ENCODE measurements at places on chromosomes 6 and 20. TPM values are rescaled to one million over a fixed set of nuclear protein-coding genes. Genes with fewer than 3 reads are reported as not detected.

DNA sequence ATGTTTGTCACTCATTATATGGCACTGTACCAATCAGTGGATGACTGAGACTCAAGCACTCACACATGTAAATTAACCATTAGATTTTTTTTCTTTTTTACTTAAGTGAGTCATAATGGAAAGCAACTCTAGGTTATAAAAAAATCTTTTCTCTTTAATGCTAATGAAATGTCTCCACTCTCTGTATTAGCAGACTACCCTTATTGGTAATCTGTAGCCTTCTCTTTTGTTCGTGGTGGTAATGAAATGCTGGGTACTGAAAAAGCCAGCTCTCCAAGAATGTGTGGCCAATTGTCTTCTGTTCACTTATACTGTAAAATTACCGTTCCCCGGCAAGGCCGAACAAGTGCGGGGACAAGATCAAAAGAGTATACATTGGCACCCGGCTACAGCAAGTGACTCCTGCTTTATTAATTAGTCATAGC, 69.0 kb downstream of the AFG1L start:
- peaks cover 3% of the 10 kb centered on the region for H3K4me1 ChIP-seq
- DNase-seq: no peak
- no peak overlapping the region for H3K27ac ChIP-seq
- no peak overlapping the region for H3K4me3 ChIP-seq

EIF6 gene
- total RNA-seq: 132 TPM

- peaks cover 71% of the 10 kb centered on the region for H3K4me1 ChIP-seq
- peaks cover 36% of the 10 kb centered on the region for H3K36me3 ChIP-seq
- peak; percentile 78 for DNase-seq
- peak overlapping the region; percentile 93 for H3K4me3 ChIP-seq
Measured at GRCh38 chr6:154247119-154247861, 109.3 kb downstream of the IPCEF1 start.

HCRTR2 gene
- total RNA-seq: not detected

- peaks cover 3% of the 10 kb centered on the region for H3K27me3 ChIP-seq
- no peak for DNase-seq
- H3K4me1 ChIP-seq: peaks cover 12% of the 10 kb centered on the region
- no peaks in the 10 kb centered on the region for H3K36me3 ChIP-seq
Measured at GRCh38 chr6:156695742-156696141, 81.4 kb upstream of the ARID1B start.

- DNase-seq: no peak
- peaks cover 11% of the 10 kb centered on the region for H3K27me3 ChIP-seq
- no peaks in the 10 kb centered on the region for H3K4me1 ChIP-seq
- no peaks in the 10 kb centered on the region for H3K36me3 ChIP-seq
- H3K4me3 ChIP-seq: no peak overlapping the region
Measured at GRCh38 chr6:100925749-100926148, 44.6 kb upstream of the ASCC3 start.

TRIM26 gene
- total RNA-seq: 43.4 TPM

GRCh38 chr6:84842525-84843166, 78.2 kb upstream of the TBX18 start:
- no peak overlapping the region for H3K4me3 ChIP-seq
- H3K27ac ChIP-seq: no peak overlapping the region
- no peaks in the 10 kb centered on the region for H3K36me3 ChIP-seq
- DNase-seq: no peak

DNA sequence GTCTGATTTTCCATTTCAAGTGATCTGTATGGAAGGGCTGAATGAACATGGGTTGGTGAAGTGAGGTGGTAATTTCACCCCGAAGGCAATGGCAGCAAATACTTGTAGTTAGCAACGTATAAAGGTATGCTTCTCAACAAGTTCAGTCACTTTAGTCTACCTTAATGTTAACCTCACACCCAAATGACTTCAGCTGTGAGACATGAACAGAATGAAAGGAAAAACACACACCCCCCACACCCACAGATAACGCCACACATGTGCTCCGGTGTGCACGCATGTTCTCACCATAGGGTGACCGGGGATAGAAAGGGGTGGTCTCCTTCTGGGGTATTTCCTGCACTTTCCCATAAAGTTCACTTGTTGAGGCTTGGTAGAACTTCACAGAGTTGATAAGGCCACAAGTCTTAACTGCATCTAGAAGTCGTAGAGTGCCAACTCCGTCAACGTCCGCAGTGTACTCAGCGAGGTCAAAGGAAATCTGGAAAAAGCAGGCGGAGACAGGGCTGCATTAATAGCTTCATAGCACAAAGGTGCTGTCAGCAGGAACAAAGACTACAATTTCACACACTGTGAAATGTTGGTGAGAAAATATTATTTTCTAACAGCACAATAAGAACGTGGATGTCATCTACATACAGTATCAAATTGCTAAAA, 284.8 kb downstream of the GMDS start:
- peaks cover 6% of the 10 kb centered on the region for H3K36me3 ChIP-seq
- no peak overlapping the region for H3K4me3 ChIP-seq
- H3K27me3 ChIP-seq: no peaks in the 10 kb centered on the region
- DNase-seq: no peak
- no peaks in the 10 kb centered on the region for H3K4me1 ChIP-seq

GRCh38 chr20:36847009-36847709, 28.8 kb upstream of the TLDC2 start:
- H3K36me3 ChIP-seq: no peaks in the 10 kb centered on the region
- peaks cover 27% of the 10 kb centered on the region for H3K4me1 ChIP-seq
- H3K4me3 ChIP-seq: no peak overlapping the region
- DNase-seq: no peak
- no peaks in the 10 kb centered on the region for H3K27me3 ChIP-seq
- H3K27ac ChIP-seq: no peak overlapping the region

GRCh38 chr6:49634836-49635218, 1.8 kb downstream of the RHAG start:
- H3K27me3 ChIP-seq: peaks cover 2% of the 10 kb centered on the region
- H3K4me1 ChIP-seq: no peaks in the 10 kb centered on the region
- no peak for DNase-seq
- no peaks in the 10 kb centered on the region for H3K36me3 ChIP-seq
- H3K4me3 ChIP-seq: no peak overlapping the region

- no peaks in the 10 kb centered on the region for H3K36me3 ChIP-seq
- H3K27me3 ChIP-seq: peaks cover 50% of the 10 kb centered on the region
- peak within 1 kb of the TSS; percentile 8 for H3K27ac ChIP-seq
- H3K4me3 ChIP-seq: peak within 1 kb of the TSS; percentile 73
Measured at GRCh38 chr6:138161338-138162110, at the start of gene ARFGEF3. Gene ARFGEF3 (plus strand): TSS chr6:138161939. CDS start chr6:138162087, 148 bp downstream.

KCNS1 gene
- 0.54 TPM for total RNA-seq

- no peak overlapping the region for H3K4me3 ChIP-seq
- no peak overlapping the region for H3K27ac ChIP-seq
- H3K4me1 ChIP-seq: peaks cover 20% of the 10 kb centered on the region
- H3K27me3 ChIP-seq: no peaks in the 10 kb centered on the region
- H3K36me3 ChIP-seq: no peaks in the 10 kb centered on the region
- peak; percentile 8 for DNase-seq
Measured at GRCh38 chr20:51660672-51661608, 107.2 kb downstream of the ATP9A start.

GRCh38 chr20:1266167-1266973, at the start of gene SNPH:
Gene SNPH (plus strand): TSS chr20:1266294. CDS start chr20:1296240, 29,946 bp downstream.
- peak within 1 kb of the TSS; percentile 88 for H3K27ac ChIP-seq
- no peaks in the 10 kb centered on the region for H3K27me3 ChIP-seq
- peaks cover 7% of the 10 kb centered on the region for H3K36me3 ChIP-seq
- peak within 1 kb of the TSS; percentile 79 for H3K4me3 ChIP-seq
- peaks cover 42% of the 10 kb centered on the region for H3K4me1 ChIP-seq

DNA sequence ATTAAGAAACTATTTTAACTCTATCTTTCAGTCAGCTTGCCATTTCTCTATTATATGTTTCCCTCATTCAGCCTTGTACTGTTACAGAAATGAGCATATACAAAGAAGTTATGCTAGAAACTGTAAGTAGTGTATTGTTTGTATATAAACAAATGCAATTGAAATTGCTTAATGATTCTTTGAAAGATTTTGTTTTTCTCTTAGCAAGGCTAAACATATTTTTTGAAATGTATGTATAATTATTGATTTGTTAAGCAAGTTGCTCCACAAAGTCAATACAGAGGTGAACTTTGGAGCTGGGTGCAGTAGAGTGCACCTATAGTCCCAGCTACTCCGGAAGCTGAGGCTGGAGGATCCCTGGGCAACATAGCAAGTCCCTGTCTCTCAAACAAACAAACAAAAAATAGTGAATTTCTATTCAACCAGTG, 253.6 kb downstream of the RNGTT start:
- H3K4me1 ChIP-seq: peaks cover 15% of the 10 kb centered on the region
- no peaks in the 10 kb centered on the region for H3K27me3 ChIP-seq
- no peak for DNase-seq
- no peak overlapping the region for H3K27ac ChIP-seq

DNA sequence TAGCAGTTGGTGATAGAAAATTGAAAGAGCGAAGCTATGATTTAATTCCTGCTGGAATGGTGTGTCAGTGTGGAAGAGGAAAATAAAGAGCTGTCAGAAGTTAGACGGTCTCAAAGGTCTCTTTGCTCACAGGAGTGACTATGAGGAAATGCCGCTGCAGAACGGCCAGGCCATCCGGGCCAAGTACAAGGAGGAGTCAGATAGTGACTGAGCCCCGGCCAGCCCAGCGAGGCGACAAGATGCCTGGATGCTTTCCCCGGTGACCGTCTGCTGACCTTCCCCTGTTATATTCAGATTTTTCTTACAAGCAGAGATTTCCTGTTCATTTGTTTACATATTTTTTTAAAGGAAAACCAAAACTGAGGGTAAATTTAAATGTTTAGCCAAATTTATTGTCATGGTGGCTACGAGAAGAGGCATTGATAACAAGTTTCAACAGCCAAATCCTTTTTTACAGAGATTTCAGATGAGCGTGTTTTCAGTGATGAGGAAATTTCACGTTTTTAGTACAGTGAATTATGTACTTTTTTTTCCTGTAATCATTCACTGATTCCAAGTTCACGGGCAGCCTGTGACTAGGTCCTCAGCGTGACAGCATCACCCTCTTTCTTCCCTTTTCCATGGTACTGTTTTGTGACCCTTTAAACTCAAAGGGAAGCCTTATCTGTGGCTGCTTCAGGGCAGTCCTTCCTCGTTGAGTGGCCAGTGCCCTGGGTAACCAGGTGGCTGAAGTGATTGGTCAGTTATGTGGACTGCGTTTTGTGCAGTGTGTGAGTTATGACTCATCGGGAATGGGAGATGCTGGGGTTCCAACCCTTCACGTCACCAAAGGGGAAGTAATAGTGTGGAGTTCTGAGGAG, 12.6 kb downstream of the DYNLT1 start:
- peak overlapping the region; percentile 77 for H3K27ac ChIP-seq
- no peaks in the 10 kb centered on the region for H3K27me3 ChIP-seq
- H3K36me3 ChIP-seq: peaks cover 59% of the 10 kb centered on the region
- H3K4me3 ChIP-seq: no peak overlapping the region

DNA sequence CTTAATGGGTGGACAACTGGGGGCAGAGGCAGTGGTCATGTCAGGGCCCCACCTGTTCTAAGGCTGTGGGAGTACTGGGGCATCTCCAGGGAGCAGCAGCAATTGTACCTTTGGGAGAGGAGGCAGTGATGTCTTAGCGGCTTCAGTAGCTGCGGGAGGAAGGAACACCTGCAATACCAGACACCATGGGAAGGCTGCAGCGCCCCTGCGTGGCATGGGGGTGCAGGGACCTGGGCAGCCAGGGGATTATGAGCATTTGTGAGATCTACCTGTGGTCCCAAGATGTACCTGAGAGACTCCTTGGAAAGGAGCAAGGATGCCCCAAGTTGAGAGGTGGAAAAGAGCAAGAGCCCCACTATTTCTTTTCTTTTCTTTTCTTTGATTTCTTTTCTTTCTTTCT, 112.1 kb upstream of the GPR6 start:
- no peak for DNase-seq
- H3K4me1 ChIP-seq: no peaks in the 10 kb centered on the region
- no peaks in the 10 kb centered on the region for H3K36me3 ChIP-seq

DNA sequence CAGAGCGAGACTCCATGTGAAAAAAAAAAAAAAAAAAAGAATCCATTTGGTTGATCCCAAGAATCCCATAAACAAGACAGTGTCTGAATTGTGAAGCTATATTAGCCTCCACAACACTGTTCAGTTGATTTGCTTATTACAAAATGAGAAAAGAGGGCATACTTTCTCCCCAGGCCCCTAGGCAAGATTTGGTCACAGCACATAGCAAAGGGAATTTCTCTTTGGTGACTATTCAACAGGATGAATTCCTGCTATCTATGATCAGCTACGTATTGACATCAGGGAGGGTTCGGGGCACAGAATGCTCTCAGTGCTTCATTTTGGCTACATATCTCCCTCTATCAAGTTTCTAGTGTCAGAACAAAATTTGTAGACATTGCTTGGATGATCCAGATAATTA, 20.2 kb upstream of the SLC22A3 start:
- no peaks in the 10 kb centered on the region for H3K4me1 ChIP-seq
- H3K36me3 ChIP-seq: no peaks in the 10 kb centered on the region
- DNase-seq: no peak
- no peak overlapping the region for H3K27ac ChIP-seq
- H3K27me3 ChIP-seq: peaks cover 3% of the 10 kb centered on the region

SH3BGRL2 gene
- total RNA-seq: 0.70 TPM

DNA sequence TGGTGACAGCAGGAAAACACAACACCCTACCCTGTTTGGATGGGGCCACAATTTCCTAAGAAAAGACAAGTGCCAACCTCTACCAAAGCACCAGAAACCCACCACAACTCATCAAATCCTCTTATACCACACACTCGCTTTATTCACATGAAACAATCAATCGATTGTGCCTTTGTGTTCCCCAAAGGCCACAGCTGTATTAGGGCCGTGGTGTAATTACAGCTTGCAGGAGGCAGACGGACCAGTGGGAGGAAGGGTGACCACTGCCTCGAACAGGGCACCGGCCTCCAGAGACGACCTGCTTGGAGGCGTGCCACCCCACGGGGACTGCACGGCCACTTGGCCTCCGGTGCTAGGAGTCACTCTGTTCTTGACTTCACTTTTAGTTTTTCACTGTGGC, 264.1 kb downstream of the FOXC1 start:
- H3K4me1 ChIP-seq: no peaks in the 10 kb centered on the region
- H3K27ac ChIP-seq: no peak overlapping the region
- no peak overlapping the region for H3K4me3 ChIP-seq
- DNase-seq: no peak
- H3K27me3 ChIP-seq: no peaks in the 10 kb centered on the region

THBS2 gene
- total RNA-seq: not detected

- H3K27ac ChIP-seq: no peak overlapping the region
- peaks cover 10% of the 10 kb centered on the region for H3K4me1 ChIP-seq
- H3K36me3 ChIP-seq: peaks cover 45% of the 10 kb centered on the region
Measured at GRCh38 chr6:20879121-20879520, 344.9 kb downstream of the CDKAL1 start.

DEF6 gene
- total RNA-seq: 99.1 TPM

All from activated CD8-positive, alpha-beta T cell treated with anti-CD3 and anti-CD28 coated beads for 36 hours (primary cell).